ENCODE measurements at places on chromosomes 16 and 17.

- DNase-seq = no peak
Observed at GRCh38 chr17:59798111-59798510, 90.7 kb downstream of the VMP1 start.

GRCh38 chr16:78425281-78425680, 325.8 kb downstream of the WWOX start:
- no peak for DNase-seq

DNA sequence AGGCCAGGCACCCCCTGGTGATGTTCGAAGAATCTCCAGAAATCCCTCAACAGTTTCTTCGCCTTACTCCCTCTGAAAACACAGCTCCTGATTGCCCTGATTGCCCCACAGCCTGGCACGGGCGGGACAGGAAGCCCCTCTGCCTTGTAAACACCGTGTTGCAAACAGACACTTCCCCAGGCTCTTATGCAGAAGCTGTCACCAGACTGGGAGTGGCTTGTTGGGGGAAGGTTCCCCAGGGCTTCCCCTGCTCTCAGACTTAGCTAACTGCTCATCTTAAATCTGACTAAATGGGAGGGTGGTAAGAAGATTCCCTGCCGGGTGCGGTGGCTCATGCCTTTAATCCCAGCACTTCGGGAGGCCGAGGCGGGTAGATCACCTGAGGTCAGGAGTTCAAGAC, 11.2 kb downstream of the PIK3R5 start:
- DNase-seq = peak; percentile 51

DNA sequence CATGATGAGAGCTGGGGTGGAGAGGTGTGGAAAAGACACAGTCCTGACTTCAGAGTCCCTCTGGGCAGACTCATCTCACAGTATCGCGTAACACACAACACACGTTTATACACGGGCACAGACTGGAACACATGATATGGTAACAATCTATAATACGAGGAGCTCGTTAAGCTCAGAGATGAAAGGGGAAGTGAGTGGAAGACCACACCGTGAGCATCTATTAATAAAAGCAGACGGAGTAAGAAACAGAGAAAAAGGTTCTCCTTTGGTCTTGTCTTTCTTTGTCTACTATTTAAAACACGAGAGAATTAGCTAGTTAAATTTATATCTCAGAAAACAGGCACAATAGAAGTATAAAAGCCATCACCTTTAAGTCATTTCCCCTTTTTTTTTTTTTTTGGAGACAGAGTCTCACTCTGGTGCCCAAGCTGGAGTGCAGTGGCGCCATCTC, 13.5 kb downstream of the ANKRD11 start:
- DNase-seq = no peak
